NCI-H460 (cell line): ENCODE measurements at places on chromosomes 6 and 20. TPM values are rescaled to one million over a fixed set of nuclear protein-coding genes. Genes with fewer than 3 reads are reported as not detected.

Gene KCNG1
- 77.5 and 84.3 TPM in 2 replicates for total RNA-seq

Gene PDE7B
- total RNA-seq = 20.4 and 27.1 TPM in 2 replicates

Gene COL21A1
- total RNA-seq = not detected in 2 replicates

Gene CNKSR3
- total RNA-seq = 6.1 and 6.3 TPM in 2 replicates

GRCh38 chr20:13017883-13018535, 9.2 kb downstream of the SPTLC3 start:
- DNase-seq = no peak

DNA sequence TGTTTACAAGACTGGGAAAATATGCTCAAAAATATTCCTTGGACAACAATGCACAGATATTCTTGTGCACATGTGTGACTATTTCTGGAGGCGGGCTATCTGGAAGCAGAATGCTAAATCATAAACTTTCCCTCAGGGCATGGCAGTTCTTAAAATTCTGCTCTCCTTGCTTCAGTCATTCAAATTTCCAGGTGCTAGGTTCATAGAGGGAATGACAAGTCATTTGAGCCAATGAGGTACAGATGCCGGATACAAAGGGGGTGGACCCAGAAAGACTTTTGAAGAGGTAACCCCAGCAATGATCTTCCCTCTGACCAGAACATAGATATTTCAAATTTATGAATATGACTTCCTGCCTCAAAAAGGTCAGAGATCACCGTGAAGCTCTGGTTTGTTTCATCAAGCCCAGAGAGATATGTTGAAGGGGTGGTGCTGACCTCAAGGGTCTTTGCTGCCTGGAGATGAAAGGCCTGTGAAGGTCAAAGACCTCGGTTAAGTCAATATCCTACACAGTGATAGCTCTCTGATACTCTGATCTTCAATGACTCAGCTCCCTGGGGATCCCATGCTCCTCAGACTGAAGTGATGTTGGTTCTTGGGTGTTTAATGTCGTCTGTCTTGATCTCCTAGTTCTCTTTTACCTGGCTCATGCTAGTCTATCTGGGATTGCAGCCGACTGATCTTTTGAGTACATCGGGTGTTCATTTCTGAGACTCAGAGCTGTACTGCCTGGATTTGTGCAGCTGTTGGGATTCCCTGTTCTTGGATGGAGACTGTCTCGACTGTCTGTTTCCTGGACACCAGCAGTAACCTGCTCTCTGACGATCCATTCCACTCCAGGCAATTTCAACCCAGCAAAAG, 47.5 kb upstream of the TSHZ2 start:
- no peak for DNase-seq

Gene RIN2
- 40.8 and 42.4 TPM in 2 replicates for total RNA-seq

- DNase-seq = no peak
Measured at GRCh38 chr6:132797951-132798868, at the start of gene SLC18B1. SLC18B1 (minus strand) TSS chr6:132798637; CDS start chr6:132798456, 181 bp downstream.

- DNase-seq = peak; percentile 82
Measured at GRCh38 chr20:25247000-25247517, 826 bp upstream of the PYGB start.

- no peak for DNase-seq
Measured at GRCh38 chr6:75656479-75656878, 54.8 kb downstream of the SENP6 start.

DNA sequence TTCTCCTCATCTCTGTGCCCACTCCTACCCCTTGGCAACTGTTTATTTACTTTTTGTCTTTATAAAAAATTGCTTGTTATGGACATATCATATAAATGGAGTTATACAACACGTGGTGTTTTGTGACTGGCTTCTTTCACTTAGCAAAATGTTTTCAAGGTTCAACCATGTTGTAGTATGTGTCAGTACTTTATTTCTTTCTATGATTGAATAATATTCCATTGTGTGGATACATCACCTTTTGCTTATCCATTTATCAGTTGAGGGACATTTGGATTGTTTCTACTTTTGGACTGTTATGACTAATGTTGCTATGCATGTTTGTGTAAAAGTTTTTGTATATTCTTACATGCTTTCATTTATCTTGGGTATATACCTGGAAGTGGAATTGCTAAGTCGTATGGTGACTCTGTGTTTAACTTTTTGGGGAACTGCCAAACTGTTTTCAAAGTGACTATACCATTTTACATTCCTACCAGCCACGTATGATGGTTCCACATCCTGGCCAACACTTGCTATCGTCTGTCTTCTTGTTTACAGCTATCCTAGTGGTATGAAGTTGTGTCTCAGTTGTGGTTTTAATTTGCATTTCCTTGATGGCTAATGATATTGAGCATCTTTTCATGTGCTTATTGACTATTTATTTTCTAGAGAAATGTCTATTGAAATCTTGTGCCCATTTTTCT, 84.4 kb downstream of the SLX4IP start:
- no peak for DNase-seq

- DNase-seq = no peak
Measured at GRCh38 chr6:97189767-97190166, 93.2 kb downstream of the MMS22L start.

DNA sequence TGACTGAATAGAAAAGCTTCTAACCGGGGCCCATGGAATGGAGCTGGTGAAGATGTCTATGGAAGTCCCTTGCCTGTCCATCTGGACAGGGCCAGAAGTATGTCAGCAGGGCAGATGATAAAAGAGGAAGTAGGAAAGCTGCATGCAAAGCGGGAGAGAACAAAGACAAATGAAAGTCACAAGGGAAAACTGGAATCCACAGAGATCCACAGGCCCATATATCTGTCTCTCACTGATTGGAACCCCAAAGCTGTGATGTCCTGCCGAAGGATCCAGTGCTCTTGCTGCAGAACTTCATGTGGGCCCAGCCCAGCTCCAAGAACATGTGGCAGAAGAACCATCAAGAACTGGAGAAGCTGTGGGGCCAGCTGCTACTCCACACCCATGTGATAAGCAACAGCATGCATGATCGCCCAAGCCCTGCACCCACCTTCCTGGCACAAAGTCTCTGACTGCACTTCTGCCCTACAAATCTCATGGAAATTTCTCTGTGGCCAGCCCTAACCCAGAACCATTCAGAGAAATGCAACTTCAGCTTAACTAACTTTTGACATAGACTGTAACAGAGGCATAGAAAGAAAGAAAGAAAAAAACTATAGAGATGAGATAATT, 716.0 kb downstream of the KIF16B start:
- DNase-seq = no peak
